ENCODE measurements at places on chromosomes 16 and 17.

DNA sequence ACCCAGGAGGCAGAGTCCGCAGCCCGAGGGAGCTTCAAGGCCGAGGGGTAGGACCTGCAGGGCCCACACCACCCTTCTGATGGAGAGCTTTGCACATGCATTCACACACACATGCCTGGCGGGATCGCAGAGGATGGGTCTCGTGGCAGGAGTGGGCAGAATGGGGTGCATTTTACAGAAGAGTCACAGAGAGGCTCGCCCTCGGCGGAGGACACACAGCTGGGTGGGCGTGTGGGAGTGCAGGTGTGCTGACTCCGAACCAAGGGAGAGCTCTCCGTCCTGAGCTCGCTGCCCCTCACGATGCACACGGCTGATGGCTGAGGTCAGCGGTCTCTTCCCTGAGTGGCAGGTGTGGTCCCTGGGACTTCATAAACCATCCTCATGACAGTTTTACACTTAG, 96.8 kb upstream of the CBX4 start:
- no peak for DNase-seq

DNA sequence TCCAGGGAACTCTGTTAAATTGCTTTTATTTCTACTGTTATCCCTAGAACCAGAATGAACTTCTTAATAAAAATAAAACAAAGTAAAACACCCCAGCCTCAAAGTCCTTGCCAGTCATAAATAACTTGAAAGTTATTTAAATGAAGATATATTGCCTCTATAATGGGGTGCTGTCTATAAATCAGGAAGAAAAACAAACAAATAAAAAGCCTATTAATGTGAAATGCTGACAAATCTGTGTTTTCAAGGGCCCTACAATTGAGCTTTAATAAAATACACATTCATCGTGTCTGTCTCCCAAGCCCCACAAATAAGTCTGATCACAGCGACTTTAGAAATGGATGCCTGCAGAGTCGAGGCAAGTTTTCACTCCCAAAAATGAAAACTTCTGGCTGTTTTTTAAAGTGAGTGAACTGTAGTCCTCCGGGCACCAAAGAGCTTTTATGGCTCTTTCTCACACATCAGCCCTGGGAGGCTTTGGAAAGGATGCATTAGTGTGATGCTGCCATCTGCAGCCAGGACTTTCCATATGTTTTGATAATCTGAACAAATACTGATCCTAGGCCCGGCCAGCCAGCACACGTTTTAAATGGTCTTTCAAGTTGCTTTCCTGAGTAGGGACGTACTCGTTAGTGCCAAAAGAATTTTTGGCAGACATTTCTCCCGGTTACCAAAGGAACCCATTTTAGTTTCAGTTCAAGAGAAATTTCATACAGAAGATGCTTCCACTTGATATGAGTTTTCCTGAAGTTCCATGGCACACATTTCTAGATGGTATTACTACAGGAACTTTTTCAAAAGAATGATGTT, 16.3 kb downstream of the NACA2 start:
- DNase-seq, result no peak

- no peak for DNase-seq
Observed at GRCh38 chr16:86046026-86046425, 147.1 kb downstream of the IRF8 start.

GRCh38 chr16:59665618-59666220, 931.6 kb upstream of the GOT2 start:
- no peak for DNase-seq

- DNase-seq, result no peak
Observed at GRCh38 chr17:79006046-79006445, 3.5 kb downstream of the CANT1 start.

DNA sequence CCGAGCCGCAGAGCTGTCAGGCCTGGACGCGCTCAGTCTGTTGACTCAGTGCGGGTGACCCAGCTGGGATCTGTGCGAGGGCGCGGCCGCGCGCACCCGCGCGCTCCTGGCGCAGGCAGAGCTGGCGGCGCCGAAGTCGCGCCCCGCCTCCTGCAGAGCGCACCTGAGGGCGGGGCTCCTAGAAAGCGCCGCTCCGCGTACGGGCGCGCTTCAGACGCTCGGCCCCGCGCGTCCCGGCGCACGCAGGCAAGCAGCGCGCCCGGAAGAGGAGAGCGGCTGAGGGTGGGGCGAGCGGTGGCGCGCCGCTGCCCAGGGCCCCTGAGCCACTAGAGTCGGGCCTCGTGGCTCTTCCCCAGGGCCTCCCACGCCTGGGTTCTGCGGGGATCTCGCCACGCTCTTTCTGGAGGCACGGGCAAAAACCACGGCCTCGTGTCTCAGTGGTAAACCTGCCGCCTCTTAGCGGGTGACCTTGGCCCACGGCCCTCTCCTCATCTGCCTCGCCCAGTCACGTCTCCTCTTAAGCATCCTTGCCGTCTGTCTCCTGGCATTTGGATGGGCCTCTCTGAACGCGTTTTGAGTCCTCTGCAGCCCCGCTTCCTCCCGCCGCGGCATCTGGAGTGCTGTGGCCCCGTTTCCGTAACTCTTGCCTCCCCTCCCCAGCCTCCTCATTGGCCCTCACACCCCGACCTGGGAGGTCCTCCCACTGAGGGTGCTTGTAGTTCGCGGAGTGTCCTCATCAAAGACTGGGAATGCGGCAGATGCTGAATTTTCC, at the start of gene ABCA5:
Gene ABCA5, minus strand, starts transcription at position 74 of the 772 bp plus-strand sequence. CDS start 12,718 bp downstream, outside the sequence.
- DNase-seq, result peak; percentile 90
